ENCODE measurements at places on chromosomes 11 and 22.
A peak's percentile ranks its signal among the peaks of the same experiment; 100 is the strongest.

- DNase-seq = no peak
Observed at GRCh38 chr11:7020183-7020917, at the start of the genes NLRP14 and ZNF214. Gene NLRP14 (plus strand): TSS chr11:7020479. CDS start chr11:7038587, 18,108 bp downstream. Gene ZNF214 (minus strand): TSS chr11:7020346. CDS start chr11:7002835, 17,511 bp downstream.

GRCh38 chr22:38844315-38845003 is 631 bp upstream of the NPTXR start:
- no peak for DNase-seq

- DNase-seq = no peak
Observed at GRCh38 chr11:106853850-106854401, 164.3 kb downstream of the GUCY1A2 start.

DNA sequence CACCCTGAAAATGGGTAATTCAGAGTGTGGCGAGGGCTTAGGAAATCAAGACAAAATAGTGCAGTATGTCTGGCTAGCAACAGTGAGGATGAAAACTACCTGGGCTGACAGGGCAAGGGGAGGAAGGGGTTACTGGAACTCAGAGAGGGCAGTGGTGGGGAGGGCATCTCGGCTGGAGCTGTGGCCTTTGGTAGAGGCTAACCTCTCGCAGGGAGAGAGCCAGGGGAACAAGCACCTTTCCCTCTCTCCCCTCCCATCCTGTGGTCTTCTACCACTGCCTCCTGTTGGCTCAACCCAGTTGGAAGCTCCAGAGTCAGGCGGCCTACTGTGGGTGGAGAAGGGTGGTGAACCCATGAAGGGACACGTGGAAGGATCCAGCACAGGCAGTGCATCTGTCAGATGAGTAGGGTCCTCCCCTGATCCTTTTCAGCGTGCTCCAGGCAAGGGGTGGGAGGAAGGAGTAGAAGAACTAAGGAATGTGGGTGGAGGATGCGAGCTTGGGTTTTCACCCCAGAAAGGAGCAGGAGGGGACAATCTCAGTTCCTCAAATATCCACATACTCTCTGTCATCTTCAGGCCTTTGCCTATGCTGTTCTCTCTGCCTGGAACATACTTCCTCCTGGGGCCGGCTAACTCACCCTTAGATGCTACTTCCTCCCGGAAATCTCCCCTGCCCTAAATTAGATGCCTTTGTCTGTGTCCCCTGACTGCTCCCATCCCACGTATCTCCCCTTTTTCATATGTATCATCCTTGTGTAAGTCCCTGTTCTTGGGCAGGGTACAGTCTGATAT is 6.2 kb upstream of the KCNE3 start:
- no peak for DNase-seq

DNA sequence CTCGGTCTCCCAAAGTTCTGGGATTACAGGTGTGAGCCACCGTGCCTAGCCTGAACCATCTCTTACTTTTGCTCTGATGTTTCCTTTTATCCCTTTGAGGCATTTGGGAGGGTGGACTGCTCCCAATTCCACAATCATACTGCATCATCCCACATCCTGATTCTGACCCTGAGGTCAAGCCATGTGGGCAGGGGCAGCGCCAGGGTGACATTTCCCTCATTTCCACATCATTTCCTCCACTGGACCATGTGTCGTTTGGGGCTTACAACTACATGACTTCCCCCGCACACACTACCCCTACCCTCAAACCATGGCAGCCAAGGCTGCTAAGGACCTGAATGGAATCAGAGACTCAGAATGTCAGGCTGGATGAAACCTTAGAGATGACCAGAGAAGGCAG is 26.4 kb upstream of the ZBTB16 start:
- DNase-seq = no peak

DNA sequence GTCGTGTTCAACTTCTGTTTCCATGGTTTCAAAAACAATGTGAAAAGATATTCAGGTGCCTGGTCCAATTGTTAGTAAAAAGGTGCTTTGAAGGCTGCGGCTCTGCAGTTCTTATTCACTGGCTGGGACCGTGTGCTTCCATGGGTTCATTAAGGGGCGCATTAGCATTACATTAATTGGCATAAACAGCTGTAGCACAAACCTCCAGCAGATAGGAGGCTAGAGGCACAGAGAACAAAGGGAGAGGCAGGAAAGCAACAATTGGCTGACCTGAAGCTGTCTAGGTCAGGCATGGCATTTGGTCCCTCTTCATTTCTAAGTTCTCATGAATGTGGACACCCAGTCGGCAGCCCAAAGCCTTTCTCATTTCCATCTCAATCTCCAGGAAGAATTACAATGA is 16.6 kb downstream of the PAK1 start:
- DNase-seq = no peak

DNA sequence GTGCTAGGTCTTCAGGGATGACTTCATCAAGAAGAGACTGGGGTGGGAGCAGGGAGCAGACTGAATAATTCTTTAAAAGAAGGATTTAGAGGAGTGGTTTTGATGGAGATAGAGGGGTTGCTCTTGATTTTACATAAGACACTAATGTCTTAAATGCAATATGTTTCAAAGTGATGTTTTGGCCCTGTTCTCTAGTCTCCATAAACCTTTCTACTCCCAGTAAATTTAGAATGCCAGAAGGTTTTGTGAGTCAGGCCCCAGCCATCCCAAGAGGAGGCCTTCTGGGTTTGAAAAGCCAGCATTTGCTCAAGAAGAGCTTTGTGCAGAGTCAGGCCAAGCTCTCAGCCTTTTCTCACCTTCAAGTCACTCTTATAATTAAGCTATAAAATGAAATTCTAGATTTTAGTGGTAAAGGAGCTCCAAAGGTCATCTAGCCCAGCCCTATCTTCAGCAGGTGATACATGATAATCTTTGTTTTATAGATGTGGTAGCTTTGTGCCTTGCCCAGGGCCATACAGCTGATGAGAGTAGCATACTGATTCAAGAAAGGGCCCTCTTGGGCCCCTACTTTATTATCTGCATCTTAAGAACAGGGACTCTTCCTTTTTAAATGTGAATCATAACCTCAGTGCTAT is 122.8 kb upstream of the MTNR1B start:
- no peak for DNase-seq

DNA sequence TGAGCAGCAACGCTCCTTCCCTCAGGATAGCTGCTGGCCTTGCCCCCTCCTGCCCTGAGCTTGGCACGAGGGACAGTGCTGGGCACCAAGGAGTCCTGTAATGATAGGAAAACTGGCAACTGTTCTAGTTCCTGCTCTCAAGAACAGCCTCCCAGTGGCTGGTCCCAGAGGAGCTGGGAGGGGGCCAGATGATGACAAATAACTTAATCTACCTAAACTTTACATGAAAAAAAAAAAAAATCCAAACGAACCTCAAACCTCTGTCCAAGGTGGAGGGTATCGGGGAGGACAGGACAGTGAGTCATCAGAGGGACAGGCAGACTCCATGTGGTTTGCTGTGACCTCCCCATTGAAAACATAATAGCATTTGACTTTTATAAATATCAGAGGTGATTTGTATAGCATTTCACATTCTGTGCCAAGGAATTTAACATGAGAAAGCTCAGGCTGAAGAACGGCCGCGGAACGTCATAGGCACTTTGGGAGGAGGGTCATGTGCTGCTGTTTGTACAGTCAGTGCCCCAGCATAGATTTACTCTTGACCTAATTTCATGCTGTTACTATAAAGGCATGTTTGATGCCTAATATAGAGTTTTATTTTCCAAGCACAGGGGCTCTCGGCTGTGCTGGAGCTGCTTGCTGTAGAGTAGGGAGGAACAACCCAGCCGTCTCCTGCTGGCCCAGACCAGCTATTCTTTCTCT is 98.2 kb upstream of the NNMT start:
- DNase-seq = no peak

DNA sequence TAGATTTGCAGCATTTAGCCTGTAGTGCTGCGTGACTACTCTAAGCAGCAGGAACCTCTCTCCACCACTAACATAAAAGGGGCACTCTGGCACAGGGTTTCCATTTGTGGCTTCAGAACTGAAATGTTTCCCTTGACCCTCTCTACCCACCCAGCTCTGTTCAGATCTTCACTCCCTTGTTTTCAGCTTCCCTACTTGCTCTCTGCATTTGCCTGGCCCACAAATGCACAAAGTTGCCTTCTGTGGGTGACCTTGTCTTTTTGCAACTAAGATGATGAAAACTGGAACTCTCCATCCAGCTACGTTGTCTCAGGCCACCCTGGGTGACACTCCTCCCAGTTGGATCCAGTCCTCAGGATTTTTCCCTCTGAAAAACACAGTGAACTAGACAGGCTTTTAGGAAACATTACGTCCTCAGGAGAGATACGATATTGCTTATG is 19.8 kb upstream of the PSMA1 start:
- no peak for DNase-seq

- DNase-seq = no peak
Observed at GRCh38 chr11:64176751-64177150, 9.2 kb upstream of the STIP1 start.

- no peak for DNase-seq
Observed at GRCh38 chr11:17596310-17596669, 49.2 kb downstream of the OTOG start.

DNA sequence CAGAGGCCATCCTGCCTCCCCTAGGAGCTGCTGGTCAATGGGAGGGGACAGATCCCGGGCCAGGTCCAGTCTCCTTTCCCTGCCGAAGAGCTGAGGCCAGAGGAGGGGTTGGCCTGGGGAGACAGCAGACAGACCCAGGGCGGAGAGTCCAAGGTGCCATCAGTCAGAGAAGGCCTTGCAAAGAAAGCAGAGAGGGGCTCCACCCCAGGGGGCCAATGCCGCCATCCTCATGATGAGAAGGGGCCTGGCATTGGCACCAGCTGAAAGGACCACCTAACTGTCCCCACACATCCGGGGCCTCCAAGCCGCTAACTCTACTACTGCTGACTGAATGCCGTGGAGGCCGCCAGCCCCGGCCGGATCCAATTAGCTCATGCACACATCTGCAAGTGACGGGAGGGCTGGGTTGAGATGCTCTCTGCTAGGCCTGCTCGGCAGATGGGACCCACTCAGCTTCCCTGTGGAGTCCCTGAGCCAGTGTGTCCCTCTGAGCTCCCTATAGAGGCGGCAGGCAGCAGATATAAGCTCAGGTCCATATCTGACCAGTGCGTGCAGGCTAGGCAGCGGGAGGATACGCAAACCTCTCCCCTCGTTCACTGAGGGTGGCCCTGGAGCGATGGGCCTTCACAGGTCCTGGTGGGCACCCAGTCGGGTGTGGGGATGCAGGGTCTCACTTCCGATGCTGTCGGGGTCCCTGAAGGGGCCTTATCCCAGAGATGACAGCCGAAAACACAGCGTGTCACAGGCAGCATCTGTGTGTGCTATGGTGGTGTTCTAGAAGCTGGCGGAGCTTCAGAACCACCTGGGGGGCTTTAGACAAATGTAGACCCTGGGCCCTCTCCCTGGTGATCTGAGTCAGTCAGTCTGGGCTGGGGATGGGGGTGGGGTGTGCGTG is 183.9 kb downstream of the CTTN start:
- DNase-seq = peak; percentile 10

DNA sequence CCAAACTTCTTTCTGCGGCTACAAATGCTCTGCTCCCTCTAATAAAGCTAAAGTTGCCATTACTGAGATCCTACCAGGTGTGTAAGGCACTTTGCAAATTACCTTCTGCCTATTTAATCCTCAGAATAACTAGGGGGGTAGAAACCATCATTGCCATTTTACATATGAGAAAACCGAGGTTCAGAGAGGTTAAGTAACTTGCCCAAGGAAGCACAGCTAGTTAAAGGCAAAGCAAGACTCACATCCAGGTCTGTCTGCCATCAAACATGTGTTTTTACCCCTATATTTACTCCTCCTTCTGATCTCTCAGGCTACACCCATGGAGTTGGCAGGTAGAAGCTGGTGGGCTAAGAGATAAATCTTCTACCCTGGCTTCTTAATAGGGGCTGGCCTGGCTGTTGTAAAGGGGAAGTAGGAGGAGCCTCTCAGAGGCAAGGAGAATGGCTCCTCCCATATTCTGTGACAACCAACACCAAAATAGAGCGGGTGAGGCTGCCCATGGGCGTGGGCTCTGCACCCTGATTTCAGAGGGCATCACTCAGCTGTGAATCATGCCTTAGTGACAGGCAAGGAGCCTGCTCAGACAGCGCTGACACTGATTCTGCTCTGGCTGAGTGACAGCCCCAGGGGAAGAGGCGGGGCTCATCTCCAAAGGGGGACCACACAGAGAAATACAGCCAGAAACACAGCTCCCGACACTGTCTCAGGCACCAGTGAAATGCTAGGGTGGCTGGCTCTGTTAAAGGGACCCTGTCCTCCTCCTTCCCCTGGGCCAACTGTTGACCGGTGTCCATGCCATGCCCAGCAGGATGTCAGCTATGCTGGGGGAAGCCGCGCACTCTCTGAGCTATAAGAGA is 106.8 kb downstream of the ABTB2 start:
- DNase-seq = peak; percentile 71

DNA sequence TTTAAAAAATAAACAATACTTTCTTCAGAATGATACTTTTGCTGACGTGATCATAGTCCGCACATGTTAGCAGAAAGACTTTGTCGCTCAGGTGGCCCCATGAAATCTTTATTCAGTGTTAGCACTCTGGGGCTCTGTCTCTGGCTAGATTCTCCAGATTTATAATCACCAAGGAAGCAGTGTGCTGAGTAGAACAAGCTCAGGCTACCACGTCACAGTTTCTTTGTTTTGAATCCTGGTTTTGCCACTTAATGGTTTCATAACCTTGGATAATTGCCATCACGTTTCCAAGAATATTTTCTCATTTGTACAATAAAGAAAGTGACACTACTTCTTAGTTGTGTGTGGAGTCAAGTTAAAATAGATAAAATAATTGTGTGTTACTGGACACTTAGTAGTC is 3.9 kb upstream of the MUC15 start:
- no peak for DNase-seq

DNA sequence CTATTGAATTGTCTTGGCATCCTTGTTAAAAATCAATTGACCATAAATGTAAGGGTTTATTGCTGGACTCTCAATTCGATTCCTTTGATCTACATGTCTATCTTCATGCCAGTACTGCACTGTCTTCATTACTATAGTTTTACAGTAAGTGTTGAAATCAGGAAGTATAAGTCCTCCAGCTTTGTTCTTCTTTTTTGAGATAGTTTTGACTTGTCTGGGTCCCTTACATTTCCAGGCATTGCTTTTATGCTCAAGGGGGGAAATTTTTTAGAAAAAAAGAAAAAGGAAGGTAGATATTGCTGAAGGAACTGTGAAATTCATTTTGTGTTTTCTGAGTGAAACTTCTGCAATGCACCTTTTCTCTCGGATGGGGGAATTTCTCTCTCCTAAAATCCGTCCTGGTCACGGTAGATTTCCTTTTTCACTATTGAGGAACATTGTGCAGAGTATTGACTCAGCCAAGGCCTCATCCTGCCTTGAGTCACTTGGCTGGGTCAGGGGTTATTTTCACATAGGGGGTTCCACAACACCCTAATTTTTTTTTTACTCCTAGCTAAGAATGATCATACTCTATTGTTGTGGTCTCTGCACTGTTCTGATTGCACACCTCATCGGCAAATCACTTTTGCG is 2.8 kb upstream of the ACER3 start:
- no peak for DNase-seq

DNA sequence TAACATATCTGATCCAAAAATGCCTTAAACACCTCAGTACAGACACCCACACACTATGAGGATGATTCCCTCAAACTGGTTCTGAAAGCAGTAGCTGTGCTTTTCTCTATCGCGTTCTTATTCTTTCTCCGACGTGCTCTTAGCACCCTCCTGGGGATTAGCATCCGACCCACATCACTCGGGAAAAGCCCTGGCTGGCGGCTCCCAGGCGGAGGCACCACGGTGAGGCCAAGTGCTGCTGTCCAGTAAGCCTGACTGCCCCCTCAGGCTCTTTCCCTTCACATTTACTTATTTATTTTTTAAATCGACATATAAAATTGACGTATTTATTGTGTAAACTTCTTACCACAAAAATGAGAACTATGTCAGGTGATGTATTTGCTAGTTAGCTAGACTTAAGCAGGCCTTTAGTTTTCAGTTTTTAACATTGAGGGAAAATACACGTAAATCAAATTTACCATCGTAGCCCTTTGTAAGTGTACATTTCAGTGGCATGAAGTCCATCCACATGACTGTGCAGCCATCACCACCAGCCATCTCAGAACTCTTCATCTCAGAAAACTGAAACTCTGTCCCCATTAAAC is 19.2 kb downstream of the TBX1 start:
- DNase-seq = no peak
